Bronchial epithelial cell (primary cell): ENCODE measurements at places on chromosomes 3 and 15. TPM values are rescaled to one million over a fixed set of nuclear protein-coding genes. Genes with fewer than 3 reads are reported as not detected.

The MORC1 gene
- not detected in 2 replicates for total RNA-seq

The MINAR1 gene
- total RNA-seq, result 0.26 and 0.53 TPM in 2 replicates

The PYDC2 gene
- total RNA-seq, result not detected in 2 replicates

The CDC25A gene
- total RNA-seq, result 1.5 and 2.4 TPM in 2 replicates

The ZNF860 gene
- total RNA-seq, result 2.8 and 3.7 TPM in 2 replicates

The GOLGA8T gene
- 0.13 TPM in 1 of 2 replicates, not detected in the other for total RNA-seq

The ANKUB1 gene
- 0.26 and 2.1 TPM in 2 replicates for total RNA-seq

The BUB1B gene
- 0.79 and 0.90 TPM in 2 replicates for total RNA-seq

The IQCH gene
- total RNA-seq, result 1.1 and 2.9 TPM in 2 replicates

The SAXO2 gene
- total RNA-seq, result 0.26 and 0.38 TPM in 2 replicates

The SHC4 gene
- total RNA-seq, result under 0.01 and 0.26 TPM in 2 replicates

The SPTBN5 gene
- 0.51 and 0.53 TPM in 2 replicates for total RNA-seq

The EIF4A2 gene
- 357 and 614 TPM in 2 replicates for total RNA-seq

The CD200 gene
- total RNA-seq, result 0.13 and 0.53 TPM in 2 replicates

The ACTRT3 gene
- total RNA-seq, result 0.64 and 1.1 TPM in 2 replicates

The HIGD2B gene
- 0.13 TPM in 1 of 2 replicates, not detected in the other for total RNA-seq
